Muscle of leg (tissue), 16 donors: ENCODE measurements at places on chromosomes 3 and 15.

DNA sequence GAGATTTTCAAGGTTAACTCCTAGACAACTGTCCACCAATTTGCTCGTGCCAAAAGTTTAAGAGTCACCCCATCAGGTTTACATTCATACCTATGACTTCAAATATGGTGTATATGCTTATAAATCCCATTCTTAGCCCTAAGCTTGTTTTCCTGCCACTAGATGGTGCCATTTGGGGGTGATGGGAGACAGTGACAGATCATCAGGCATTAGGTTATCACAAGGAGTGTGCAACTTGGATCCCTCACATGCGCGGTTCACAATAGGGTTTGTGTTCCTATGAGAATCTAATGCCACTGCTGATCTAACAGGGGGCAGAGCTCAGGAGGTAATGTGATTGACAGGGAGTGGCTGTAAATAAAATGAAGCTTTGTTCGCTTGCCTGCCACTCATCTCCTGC, 182.7 kb downstream of the CNTN6 start:
- no peak for DNase-seq
- no peaks in the 10 kb centered on the region for H3K36me3 ChIP-seq
- H3K27me3 ChIP-seq: no peaks in the 10 kb centered on the region
- H3K4me1 ChIP-seq: no peaks in the 10 kb centered on the region
- no peak overlapping the region for H3K27ac ChIP-seq
- H3K4me3 ChIP-seq: no peak overlapping the region

- no peak for DNase-seq
- H3K4me3 ChIP-seq: no peak overlapping the region
- H3K4me1 ChIP-seq: no peaks in the 10 kb centered on the region
These were observed 247.8 kb downstream of the OTOL1 start for GRCh38 chr3:161744366-161744765.

- H3K27ac ChIP-seq: no peak overlapping the region
- peaks cover 2% of the 10 kb centered on the region for H3K36me3 ChIP-seq
- peak overlapping the region; percentile 75 for H3K4me3 ChIP-seq
- peaks cover 3% of the 10 kb centered on the region for H3K4me1 ChIP-seq
These were observed 775 bp downstream of the C3orf33 start for GRCh38 chr3:155805204-155805801.

DNA sequence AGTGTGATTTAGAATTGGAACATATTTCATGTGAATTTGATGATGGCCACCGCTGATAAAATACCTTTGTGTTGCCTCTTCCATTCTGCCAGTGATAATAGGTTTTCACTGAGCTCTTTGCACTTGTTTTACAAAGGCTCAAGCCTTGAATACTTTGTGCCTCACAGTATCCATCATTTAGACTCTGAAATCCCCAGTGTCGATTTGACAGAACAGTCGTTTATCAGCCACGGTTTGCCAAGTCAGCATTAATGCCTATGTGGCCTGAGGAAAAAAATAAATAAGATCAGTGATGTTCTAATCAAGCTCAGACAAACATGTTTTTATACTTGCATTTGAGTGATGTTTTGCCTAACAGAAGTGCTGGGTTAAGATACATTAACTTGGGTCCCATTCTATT, 399.1 kb downstream of the RBMS3 start:
- H3K4me3 ChIP-seq: no peak overlapping the region
- H3K27ac ChIP-seq: no peak overlapping the region
- H3K36me3 ChIP-seq: no peaks in the 10 kb centered on the region
- DNase-seq: no peak

- H3K27me3 ChIP-seq: no peaks in the 10 kb centered on the region
- H3K4me3 ChIP-seq: peak overlapping the region; percentile 48
- peak; percentile 96 for DNase-seq
- peak overlapping the region; percentile 99 for H3K27ac ChIP-seq
- H3K36me3 ChIP-seq: peaks cover 2% of the 10 kb centered on the region
These were observed 781 bp upstream of the DAG1 start for GRCh38 chr3:49469037-49469935.

- no peak overlapping the region for H3K4me3 ChIP-seq
- no peak overlapping the region for H3K27ac ChIP-seq
- no peaks in the 10 kb centered on the region for H3K36me3 ChIP-seq
- DNase-seq: no peak
- H3K4me1 ChIP-seq: no peaks in the 10 kb centered on the region
These were observed 144.1 kb upstream of the ALCAM start for GRCh38 chr3:105222568-105223093.

GRCh38 chr3:189982321-189982945, 138.3 kb downstream of the P3H2 start:
- peaks cover 8% of the 10 kb centered on the region for H3K36me3 ChIP-seq
- H3K4me3 ChIP-seq: no peak overlapping the region
- peaks cover 15% of the 10 kb centered on the region for H3K4me1 ChIP-seq
- no peaks in the 10 kb centered on the region for H3K27me3 ChIP-seq
- DNase-seq: peak; percentile 68

DNA sequence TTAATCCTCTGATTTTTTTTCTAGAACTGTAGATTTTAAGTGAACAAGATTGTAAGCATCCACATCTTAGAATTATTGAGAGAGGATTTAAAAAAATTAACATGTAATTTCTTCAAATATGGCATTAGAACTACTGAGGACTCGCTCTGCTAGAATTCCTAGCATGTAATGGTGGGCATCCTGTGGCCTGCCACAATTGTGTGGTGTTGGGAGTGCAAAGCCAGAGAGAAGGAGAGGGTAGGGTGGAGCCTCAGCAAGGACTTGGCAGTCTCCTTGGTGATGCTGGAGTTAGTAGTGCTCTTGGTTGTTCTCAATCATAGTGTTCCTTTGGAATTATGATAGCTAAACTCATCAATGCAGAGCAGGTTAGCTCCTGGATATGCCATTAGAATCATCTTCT, 443.9 kb upstream of the TBL1XR1 start:
- H3K4me3 ChIP-seq: no peak overlapping the region
- no peaks in the 10 kb centered on the region for H3K36me3 ChIP-seq
- no peaks in the 10 kb centered on the region for H3K27me3 ChIP-seq
- no peak for DNase-seq
- H3K4me1 ChIP-seq: peaks cover 5% of the 10 kb centered on the region

DNA sequence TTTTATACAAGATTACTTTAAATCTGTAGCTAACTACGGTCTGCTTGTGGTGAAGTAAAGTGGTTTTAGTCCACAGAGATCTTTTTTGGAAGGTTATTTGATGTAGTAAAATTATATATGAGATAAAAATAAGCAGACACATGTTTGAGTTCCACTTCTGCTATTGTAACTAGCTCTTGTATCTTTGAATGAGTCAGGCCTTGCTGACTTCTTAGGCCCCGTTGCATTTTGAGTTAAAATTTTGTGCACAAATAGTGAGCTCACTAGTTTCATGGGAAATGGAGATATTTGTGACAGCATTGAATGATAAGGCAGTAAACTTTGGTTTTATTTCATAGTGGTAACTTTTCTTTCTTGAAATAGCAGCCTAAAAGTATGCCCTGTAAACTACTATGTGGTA, 42.6 kb downstream of the ARIH1 start:
- H3K27ac ChIP-seq: no peak overlapping the region
- no peak overlapping the region for H3K4me3 ChIP-seq
- no peaks in the 10 kb centered on the region for H3K36me3 ChIP-seq
- no peaks in the 10 kb centered on the region for H3K4me1 ChIP-seq
- no peak for DNase-seq

GRCh38 chr3:165897137-165897536, 59.9 kb upstream of the BCHE start:
- no peak for DNase-seq
- no peak overlapping the region for H3K4me3 ChIP-seq
- H3K27ac ChIP-seq: no peak overlapping the region
- H3K36me3 ChIP-seq: no peaks in the 10 kb centered on the region
- no peaks in the 10 kb centered on the region for H3K4me1 ChIP-seq
- H3K27me3 ChIP-seq: no peaks in the 10 kb centered on the region

DNA sequence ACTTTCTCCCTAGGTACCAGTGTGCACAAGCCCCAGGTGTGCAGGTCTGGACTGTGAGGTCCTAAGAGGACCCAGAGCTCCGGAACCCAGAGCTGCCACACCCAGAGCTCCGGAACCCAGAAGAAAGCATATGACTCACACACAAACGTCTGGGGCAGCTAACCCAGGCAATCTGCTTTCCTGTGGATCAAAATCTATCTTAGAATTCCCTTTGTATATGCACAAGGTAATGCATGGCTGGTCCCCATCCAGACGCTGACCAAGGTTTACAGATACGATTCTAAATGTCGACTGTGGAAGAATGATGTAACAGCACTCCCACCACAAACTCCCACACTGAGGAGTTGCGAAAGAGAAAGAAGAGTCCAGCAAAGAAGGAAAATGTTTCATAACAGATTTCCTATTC, 15.7 kb downstream of the KCNMB2 start:
- peak; percentile 33 for DNase-seq
- H3K27ac ChIP-seq: no peak overlapping the region
- no peaks in the 10 kb centered on the region for H3K36me3 ChIP-seq
- no peak overlapping the region for H3K4me3 ChIP-seq

DNA sequence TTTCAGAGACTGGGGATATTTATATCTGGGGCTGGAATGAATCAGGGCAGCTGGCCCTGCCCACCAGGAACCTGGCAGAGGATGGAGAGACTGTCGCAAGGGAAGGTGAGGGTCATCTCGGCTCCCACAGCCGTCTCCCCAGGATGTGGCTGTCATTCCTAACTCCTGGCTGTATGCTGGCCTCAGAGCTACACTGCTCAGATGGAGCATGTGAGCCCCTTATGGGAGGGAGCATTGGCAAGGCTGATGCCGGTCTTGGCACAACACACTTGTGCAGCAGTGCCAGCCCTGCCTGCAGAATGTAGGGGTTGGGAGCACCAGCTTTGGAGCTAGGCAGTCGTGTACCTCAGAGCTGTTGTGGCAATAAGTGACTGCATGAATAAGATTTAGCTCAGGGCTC, 5.2 kb downstream of the RCCD1 start:
- peak; percentile 86 for DNase-seq
- no peak overlapping the region for H3K4me3 ChIP-seq
- peak overlapping the region; percentile 82 for H3K27ac ChIP-seq
- no peaks in the 10 kb centered on the region for H3K27me3 ChIP-seq

DNA sequence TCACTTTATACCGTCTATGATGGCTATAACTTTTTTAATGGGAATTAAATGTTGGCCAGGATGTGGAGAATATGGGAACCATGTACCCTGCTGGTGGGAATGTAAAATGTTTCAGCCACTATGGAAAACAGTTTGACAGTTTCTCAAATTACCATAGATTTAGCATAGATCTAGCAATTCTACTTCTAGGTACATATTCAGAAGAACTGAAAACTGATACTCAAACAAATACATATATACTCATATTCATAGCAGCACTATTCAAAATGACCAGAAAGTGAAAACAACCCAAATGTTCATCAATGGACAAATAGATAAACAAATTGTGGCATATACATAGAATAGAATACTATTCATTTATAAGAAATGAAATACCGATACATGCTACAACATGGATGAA, 539.4 kb downstream of the IGSF11 start:
- no peak overlapping the region for H3K27ac ChIP-seq
- no peaks in the 10 kb centered on the region for H3K4me1 ChIP-seq
- no peak for DNase-seq
- H3K4me3 ChIP-seq: no peak overlapping the region
- no peaks in the 10 kb centered on the region for H3K27me3 ChIP-seq

DNA sequence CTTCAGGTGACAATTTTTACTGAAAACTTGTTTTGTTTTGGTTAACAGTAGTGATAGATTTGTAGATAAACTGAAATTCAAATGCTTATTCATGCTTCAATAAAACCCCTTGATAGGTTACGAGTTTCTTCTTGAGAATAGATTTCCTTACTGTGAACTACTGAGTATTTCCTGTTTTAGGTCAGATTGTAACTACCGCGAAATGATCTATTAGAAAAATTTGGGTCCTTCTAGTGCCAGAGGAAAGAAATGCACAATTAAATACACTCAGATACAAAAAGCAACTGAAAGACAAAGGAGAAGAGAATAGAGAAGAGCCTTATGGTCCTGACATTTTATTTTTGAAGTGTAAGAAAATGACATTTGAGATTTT, 251.7 kb upstream of the TBL1XR1 start:
- DNase-seq: no peak
- H3K27ac ChIP-seq: no peak overlapping the region
- no peaks in the 10 kb centered on the region for H3K36me3 ChIP-seq
- peaks cover 14% of the 10 kb centered on the region for H3K4me1 ChIP-seq
- H3K27me3 ChIP-seq: no peaks in the 10 kb centered on the region
- no peak overlapping the region for H3K4me3 ChIP-seq

DNA sequence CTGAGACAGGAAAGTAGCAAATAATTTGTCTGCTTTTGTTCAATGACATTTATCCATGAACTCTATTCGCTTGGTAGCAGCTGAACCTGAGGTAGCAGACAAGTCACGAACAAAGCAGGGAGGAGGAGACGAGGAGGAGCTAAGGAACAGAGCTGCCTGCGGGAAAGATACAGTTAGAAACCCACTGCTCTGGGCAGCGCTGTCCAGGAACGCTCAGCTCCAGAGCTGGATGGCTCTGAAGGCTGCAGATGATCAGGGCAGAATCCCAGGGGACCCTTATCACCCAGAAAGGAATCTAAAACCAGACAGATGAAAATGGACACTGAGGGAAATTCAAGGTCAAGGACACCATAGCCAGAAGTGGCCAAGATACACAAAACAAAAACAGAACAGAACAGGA, 257.8 kb downstream of the CD47 start:
- H3K27me3 ChIP-seq: no peaks in the 10 kb centered on the region
- H3K36me3 ChIP-seq: no peaks in the 10 kb centered on the region
- H3K4me3 ChIP-seq: no peak overlapping the region

DNA sequence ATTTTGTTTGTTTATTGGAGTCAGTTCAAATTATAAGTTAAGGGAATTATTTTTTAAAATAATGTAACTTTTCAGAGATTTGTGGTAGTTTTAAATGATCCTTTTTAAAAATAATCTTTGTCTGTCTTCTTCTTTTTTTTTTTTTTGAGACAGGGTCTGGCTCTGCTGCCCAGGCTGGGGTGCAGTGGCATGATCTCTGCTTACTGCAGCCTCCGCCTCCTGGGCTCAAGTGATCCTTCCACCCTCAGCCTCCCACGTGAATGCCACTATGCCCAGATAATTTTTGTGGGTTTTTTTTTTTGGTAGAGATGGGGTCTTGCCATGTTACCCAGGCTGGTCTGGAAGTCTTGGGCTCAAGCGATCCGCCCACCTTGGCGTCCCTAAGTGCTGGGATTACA, 12.6 kb downstream of the FNDC3B start:
- H3K27ac ChIP-seq: no peak overlapping the region
- no peaks in the 10 kb centered on the region for H3K4me1 ChIP-seq
